Chondrocyte (in vitro differentiated cells): ENCODE measurements at places on chromosomes 4 and X. TPM values are rescaled to one million over a fixed set of nuclear protein-coding genes. Genes with fewer than 3 reads are reported as not detected.

Gene CCNI
- total RNA-seq, result 219 to 224 TPM (median 220 TPM) in 3 replicates

Gene CD38
- total RNA-seq, result not detected in 3 replicates

Gene F8A3
- total RNA-seq, result 6.1 to 8.6 TPM (median 6.1 TPM) in 3 replicates

Gene CNKSR2
- total RNA-seq, result 1.7 to 4.1 TPM (median 1.8 TPM) in 3 replicates

Gene PTCHD1
- total RNA-seq, result 0.82 to 1.9 TPM in 2 of 3 replicates, not detected in the other

Gene RNF212
- 4.6 to 12.8 TPM (median 9.1 TPM) in 3 replicates for total RNA-seq

Gene TMEM47
- 63.7 to 65.6 TPM (median 64.1 TPM) in 3 replicates for total RNA-seq

Gene CLCN5
- total RNA-seq, result 11.8 to 17.9 TPM (median 12.4 TPM) in 3 replicates

Gene HERC6
- total RNA-seq, result 0.79 to 1.0 TPM (median 1.0 TPM) in 3 replicates

Gene DUX4
- not detected in 3 replicates for total RNA-seq

- H3K4me3 ChIP-seq, result peak overlapping the region; percentile 83
- peaks cover 4% of the 10 kb centered on the region for H3K36me3 ChIP-seq
- peaks cover 49% of the 10 kb centered on the region for H3K4me1 ChIP-seq
- no peaks in the 10 kb centered on the region for H3K27me3 ChIP-seq
Measured at GRCh38 chr4:113757486-113757885, 4.1 kb downstream of the CAMK2D start.

DNA sequence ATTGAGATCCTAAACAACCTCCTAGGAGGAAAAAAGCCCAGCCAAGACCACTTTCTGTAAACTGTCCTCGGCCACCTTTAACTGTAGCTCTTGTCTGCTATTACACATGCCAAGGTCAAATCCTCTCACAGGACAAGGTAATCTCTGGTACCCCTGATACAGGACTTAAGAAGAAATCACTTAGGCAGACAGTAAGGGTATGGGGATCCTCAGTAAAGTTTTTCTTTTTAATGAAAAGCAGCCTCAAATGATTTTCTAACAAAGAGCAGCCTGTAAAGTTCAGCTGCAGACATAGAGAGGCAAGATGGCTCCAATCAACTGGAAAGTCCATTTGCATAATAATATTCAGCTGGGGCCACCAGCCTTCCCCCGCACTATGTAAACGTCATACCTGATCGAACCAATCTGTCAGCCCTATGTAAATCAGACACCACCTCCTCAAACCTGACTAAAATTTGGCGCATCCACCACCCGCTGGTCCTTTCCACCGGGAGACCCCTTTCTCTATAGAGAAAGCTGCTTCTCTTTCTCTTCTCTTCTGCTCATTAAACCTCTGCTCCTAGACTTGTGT lies 14.6 kb upstream of the MPP1 start:
- no peaks in the 10 kb centered on the region for H3K27me3 ChIP-seq
- no peaks in the 10 kb centered on the region for H3K36me3 ChIP-seq
- DNase-seq, result no peak
- peaks cover 3% of the 10 kb centered on the region for H3K4me1 ChIP-seq
- H3K4me3 ChIP-seq, result no peak overlapping the region

DNA sequence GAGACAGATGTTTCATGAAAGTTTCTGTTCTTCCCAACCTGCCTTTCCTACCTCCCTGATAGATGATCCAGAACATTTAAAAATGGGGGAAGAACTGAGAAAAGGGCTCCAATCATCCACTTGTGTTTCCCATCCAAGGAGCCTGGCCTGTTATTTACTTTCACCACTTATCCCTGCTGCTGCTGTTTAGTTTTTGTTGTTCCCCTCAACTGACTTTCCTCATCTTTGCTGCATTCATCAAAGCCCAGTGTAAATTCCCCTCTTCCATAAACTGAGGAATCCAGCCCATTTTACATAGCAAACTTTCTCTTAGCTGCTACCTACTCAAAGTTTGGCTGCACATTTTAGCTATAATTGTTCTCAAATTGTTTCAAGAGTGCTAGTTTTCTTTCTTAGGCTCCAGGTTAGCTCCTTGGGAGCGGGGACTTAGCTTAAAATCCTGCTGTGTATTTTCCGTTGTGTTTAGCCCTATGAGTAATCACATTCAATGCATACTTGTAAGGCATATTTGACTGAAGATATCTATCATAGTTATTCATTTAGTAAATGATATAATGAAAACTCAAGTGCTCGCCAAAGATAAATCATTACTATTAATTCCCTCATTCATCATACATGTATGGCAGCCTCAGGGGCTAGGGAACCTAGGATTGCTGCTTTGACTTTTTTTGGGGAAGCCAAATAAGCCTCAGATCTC lies 1.4 kb upstream of the PTPN13 start:
- peak overlapping the region; percentile 97 for H3K27ac ChIP-seq
- H3K27me3 ChIP-seq, result no peaks in the 10 kb centered on the region
- no peak for DNase-seq
- H3K4me1 ChIP-seq, result peaks cover 46% of the 10 kb centered on the region
- peak overlapping the region; percentile 86 for H3K4me3 ChIP-seq

DNA sequence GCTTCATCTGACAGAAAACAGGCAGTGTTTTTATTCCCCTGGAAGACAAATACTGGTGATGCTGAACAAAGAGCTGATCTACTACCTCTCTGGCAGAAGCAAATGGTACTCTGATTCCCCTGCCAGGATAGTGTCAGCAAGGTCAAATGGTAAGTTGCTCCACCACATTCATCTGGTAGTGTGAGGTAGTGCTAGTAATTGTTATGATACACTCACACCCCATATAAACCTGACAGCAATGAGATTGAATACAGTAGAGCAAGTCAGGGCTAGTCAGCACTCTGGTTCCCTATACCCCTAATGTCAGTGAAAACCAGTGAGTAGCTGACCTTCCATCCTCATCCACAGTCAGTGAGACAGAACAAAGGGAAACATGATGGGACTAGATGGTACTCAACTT lies 3.4 kb upstream of the SPIN4 start:
- no peaks in the 10 kb centered on the region for H3K36me3 ChIP-seq
- H3K4me3 ChIP-seq, result no peak overlapping the region

GRCh38 chrX:66004928-66005829 lies 34.7 kb downstream of the VSIG4 start:
- H3K27ac ChIP-seq, result no peak overlapping the region
- no peaks in the 10 kb centered on the region for H3K36me3 ChIP-seq
- peaks cover 1% of the 10 kb centered on the region for H3K27me3 ChIP-seq
- DNase-seq, result no peak

GRCh38 chr4:76017056-76017686 lies 6.1 kb downstream of the CXCL10 start:
- peaks cover 4% of the 10 kb centered on the region for H3K4me1 ChIP-seq
- no peaks in the 10 kb centered on the region for H3K36me3 ChIP-seq
- peaks cover 10% of the 10 kb centered on the region for H3K27me3 ChIP-seq
- no peak for DNase-seq
- H3K27ac ChIP-seq, result no peak overlapping the region
- no peak overlapping the region for H3K4me3 ChIP-seq

- no peaks in the 10 kb centered on the region for H3K27me3 ChIP-seq
- H3K27ac ChIP-seq, result no peak overlapping the region
- no peak overlapping the region for H3K4me3 ChIP-seq
Measured at GRCh38 chrX:154598656-154599055, 13.7 kb downstream of the CTAG1A start.

DNA sequence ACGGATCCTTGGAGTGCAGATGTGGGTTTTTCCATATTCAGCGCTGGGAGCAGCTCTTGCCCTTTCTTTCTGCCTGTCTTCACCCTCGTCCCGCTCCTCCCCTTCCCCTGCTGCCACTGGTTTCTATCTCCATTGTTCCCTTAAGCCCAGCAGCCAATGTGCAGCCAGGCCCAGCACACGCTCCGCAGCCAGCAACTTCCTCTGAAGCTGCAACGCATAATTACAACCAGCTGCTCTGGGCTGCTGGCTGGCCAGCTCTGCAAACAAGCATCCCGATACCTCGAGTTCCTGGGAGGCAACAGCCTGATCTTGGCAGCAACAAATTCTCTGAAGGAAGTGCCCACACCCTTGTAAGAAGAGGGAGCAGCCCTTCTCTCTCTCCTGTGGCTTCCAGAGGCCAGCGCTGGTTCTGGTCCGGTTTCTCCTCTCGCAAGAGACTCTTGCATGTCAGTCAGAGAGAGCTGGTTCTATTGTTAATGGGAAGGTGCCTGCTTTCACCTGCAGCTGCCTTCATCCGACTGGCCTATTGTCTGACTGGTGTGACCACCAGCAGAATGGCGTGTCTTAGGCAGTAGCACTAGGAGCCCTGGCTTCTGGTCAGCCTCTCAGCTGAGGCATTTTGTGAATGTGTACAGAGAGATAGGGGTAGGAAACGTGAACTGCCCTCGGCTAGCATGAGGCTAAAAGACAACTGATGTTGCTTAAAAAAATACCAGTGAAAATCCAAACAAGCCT lies 83.8 kb upstream of the MAML3 start:
- H3K4me3 ChIP-seq, result peak overlapping the region; percentile 58
- peaks cover 36% of the 10 kb centered on the region for H3K4me1 ChIP-seq
- H3K36me3 ChIP-seq, result no peaks in the 10 kb centered on the region
- H3K27ac ChIP-seq, result peak overlapping the region; percentile 94
- no peaks in the 10 kb centered on the region for H3K27me3 ChIP-seq

- no peak for DNase-seq
- H3K27ac ChIP-seq, result no peak overlapping the region
- H3K36me3 ChIP-seq, result peaks cover 11% of the 10 kb centered on the region
- H3K4me1 ChIP-seq, result no peaks in the 10 kb centered on the region
- no peaks in the 10 kb centered on the region for H3K27me3 ChIP-seq
Measured at GRCh38 chr4:33850371-33850902, 2393.9 kb downstream of the ARAP2 start.

GRCh38 chrX:44002567-44002966 lies 29.4 kb upstream of the NDP start:
- DNase-seq, result no peak
- no peak overlapping the region for H3K4me3 ChIP-seq
- H3K36me3 ChIP-seq, result no peaks in the 10 kb centered on the region

DNA sequence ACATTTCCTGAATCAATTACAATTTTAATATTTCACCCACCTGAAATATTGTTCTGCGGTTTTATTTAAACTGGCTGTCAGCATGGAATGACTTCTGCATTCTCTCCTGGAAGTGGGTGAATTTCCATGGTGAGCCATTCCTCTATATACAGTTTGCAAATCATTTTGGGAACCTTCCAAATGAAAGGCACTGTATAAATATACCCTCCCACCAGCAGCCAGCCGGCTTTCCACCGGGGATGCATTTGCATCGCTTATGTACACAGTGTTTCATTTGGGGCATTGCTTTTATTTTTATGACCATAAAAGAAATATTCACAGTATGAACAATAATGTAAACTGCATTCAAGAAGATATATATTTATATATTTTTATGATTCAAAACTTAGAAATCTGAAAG lies 4.7 kb upstream of the IL1RAPL1 start:
- peaks cover 14% of the 10 kb centered on the region for H3K27me3 ChIP-seq
- H3K4me3 ChIP-seq, result no peak overlapping the region
- H3K27ac ChIP-seq, result no peak overlapping the region
- H3K36me3 ChIP-seq, result no peaks in the 10 kb centered on the region
- H3K4me1 ChIP-seq, result no peaks in the 10 kb centered on the region

DNA sequence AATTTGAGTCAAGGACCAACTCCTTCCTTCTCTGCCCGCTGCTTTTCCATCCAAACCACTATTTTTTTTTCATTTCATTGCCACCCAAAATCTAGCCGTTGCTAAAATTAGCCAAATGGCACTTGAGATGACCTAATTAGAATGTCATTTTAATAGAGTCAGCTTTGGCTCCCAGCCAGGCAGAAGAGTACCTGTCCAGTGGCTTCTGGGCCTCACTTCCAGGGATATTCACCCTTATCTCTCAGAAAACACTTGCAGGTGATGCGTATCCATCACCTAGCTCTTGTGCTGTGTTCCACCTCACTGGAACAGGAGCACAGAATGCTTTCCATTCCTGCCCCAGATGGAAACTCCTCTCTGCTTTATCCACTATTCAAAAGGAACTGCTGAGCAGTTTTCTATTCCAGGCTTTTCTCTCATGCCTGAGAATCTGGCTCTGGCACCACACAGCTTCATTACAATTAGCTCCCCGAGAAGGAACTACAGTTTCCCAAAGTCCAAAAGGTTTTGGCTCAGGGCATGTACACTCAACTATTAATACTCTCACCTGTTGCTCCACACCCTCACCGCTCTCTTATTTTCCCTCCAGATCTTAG lies 18.5 kb downstream of the MAGEA9B start:
- no peaks in the 10 kb centered on the region for H3K36me3 ChIP-seq
- peaks cover 16% of the 10 kb centered on the region for H3K4me1 ChIP-seq
- H3K27me3 ChIP-seq, result no peaks in the 10 kb centered on the region
- no peak for DNase-seq
- H3K4me3 ChIP-seq, result no peak overlapping the region

- H3K27me3 ChIP-seq, result no peaks in the 10 kb centered on the region
- DNase-seq, result no peak
- H3K4me1 ChIP-seq, result no peaks in the 10 kb centered on the region
- H3K4me3 ChIP-seq, result no peak overlapping the region
Measured at GRCh38 chrX:7889135-7889534, 38.1 kb downstream of the PNPLA4 start.

GRCh38 chr4:89609756-89610155 lies 227.2 kb downstream of the SNCA start:
- no peaks in the 10 kb centered on the region for H3K36me3 ChIP-seq
- DNase-seq, result no peak
- peaks cover 13% of the 10 kb centered on the region for H3K27me3 ChIP-seq
- H3K4me3 ChIP-seq, result no peak overlapping the region
- H3K4me1 ChIP-seq, result no peaks in the 10 kb centered on the region
- no peak overlapping the region for H3K27ac ChIP-seq

DNA sequence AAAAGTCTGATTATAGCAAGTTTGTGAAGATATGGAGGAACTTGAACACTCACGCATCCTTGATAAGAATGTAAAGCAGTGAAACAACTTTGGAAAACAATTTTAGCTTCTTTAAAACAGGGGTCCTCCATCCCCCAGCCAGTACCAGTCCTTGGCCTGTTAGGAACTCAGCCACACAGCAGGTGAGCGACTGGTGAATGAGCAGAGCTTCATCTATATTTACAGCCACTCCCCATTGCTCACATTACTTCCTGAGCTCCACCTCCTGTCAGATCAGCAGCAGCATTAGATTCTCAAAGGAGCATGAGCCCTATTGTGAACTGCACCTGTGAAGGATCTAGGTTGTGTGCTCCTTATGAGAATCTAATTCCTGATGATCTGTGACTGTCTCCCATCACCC lies 530.3 kb upstream of the PRKX start:
- no peaks in the 10 kb centered on the region for H3K27me3 ChIP-seq
- no peak overlapping the region for H3K4me3 ChIP-seq
- H3K4me1 ChIP-seq, result no peaks in the 10 kb centered on the region
- no peak for DNase-seq
- no peaks in the 10 kb centered on the region for H3K36me3 ChIP-seq

- H3K36me3 ChIP-seq, result no peaks in the 10 kb centered on the region
- H3K4me1 ChIP-seq, result peaks cover 79% of the 10 kb centered on the region
- DNase-seq, result no peak
- H3K27ac ChIP-seq, result peak overlapping the region; percentile 82
- no peaks in the 10 kb centered on the region for H3K27me3 ChIP-seq
- no peak overlapping the region for H3K4me3 ChIP-seq
Measured at GRCh38 chr4:150178161-150178560, 99.9 kb downstream of the DCLK2 start.

DNA sequence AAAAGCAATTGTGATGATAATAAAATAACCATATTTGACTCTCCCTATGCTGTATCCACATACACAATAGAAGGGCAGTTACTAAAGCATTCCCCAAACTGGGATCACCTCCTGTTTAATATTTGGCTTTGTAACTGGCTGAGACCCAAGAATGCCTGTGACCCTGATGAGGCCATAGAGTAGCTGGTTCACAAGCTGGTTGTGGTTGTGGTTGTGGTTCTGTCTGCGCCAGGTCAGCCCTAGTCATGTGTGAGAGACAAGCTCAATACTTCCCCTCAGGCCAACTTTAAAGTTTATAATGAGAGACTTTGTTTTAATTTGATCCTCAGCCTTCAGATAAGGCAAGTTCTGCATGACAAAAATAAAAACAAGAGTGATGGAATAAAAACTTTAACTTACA lies 209.9 kb downstream of the PARM1 start:
- no peaks in the 10 kb centered on the region for H3K27me3 ChIP-seq
- H3K4me1 ChIP-seq, result peaks cover 13% of the 10 kb centered on the region
- H3K36me3 ChIP-seq, result no peaks in the 10 kb centered on the region
- H3K4me3 ChIP-seq, result no peak overlapping the region
- H3K27ac ChIP-seq, result peak overlapping the region; percentile 45

- peaks cover 13% of the 10 kb centered on the region for H3K4me1 ChIP-seq
- no peak for DNase-seq
Measured at GRCh38 chr4:54902271-54902670, 223.1 kb downstream of the KDR start.
